ENCODE measurements at places on chromosomes 1 and 21.

- DNase-seq = no peak
Measured at GRCh38 chr1:169316556-169316955, 51.0 kb downstream of the NME7 start.

- no peak for DNase-seq
Measured at GRCh38 chr21:39553331-39553730, 59.4 kb upstream of the B3GALT5 start.

DNA sequence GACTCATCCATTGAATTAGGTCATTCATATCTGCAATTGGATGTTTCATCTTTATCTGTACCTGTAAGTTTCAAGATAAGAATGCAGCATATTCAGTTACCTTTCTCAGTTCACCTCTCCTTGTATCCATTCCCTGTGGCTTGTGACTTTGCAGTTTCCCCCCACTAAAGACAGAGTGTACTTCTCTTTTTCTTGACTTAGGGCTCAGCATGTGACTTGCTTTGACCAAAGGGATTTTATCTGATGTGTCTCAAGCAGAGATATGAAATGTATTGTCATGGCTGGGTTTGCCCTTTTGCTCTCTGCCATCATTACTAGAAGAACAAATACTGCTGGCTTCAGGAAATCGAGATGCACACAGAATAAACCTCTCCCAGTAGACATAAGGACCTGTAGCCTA, 754.8 kb downstream of the ADGRL2 start:
- DNase-seq = no peak

DNA sequence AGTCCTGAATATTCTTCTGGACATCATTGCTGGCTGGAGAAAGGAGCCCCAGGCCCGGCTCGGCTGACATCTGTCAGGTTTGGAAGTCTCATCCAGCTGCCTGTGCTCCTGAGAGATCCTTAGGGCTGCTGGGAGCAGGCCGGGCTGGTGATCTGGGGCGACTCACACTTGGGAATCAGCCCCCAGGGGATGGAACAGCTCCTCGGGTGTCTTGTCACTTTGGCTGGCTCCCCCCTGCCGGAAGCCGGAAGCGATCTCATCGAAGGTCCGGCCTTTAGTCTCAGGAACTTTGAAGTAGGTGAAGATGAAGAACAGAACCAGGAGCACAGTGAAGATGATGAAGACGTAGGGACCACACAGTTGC, 31.8 kb downstream of the SLC2A1 start:
- DNase-seq = no peak

DNA sequence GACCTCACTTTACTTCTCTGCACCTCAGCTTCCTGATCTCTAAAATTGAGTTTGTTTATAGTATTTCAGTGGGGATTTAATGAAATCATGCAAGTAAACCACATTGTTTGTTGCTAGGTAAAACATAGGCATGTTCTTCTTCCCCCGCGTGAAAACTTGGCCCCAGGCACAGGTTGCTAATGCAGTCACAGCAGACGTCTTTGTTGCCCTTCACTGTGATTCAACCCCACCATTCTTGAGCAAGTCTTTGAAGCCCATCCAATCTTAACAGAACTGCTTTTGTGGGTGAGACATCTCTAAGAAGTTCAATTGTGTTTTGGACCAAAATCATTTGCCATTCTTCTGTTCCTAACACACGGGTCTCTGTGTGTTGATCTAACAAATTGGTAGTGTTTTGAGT, 185.5 kb downstream of the ZNF281 start:
- DNase-seq = no peak

- no peak for DNase-seq
Measured at GRCh38 chr1:116375887-116376728, 3.1 kb downstream of the ATP1A1 start.

DNA sequence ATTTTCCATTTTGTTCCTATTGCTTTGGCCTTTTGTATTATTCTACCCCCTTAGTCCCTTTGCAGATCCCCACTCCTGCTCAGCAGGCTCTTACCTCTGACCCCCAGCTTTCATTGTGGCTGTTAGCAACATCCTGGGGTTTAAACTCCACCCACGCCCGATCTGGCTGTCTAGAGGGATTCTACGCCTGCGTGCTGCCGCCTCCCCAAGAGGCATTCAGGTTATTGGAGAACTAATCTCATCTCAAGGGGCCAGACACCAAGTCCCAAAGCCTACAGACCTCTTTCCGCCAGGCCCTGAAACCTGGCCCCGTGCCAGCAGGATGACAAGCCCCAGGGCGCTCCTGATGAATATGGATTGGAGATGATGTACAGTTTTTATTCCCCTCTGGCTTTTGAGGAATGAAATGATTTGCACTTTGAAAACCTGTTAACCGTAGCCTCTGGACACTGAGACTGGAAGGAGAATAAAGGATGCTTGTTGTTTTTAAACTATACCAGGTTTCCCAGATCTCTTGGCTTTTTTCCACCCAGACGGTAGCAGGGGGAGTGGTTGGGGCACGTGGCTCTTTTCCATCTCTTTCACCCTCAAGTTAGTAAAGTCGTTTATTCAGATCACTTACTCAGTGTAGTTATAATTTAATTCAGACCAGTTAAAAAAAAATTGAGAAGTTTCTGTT, 14.5 kb upstream of the IKBKE start:
- no peak for DNase-seq

GRCh38 chr1:97489834-97490233, 431.0 kb downstream of the DPYD start:
- no peak for DNase-seq

Measured in stimulated activated CD8-positive, alpha-beta memory T cell treated with anti-CD3 and anti-CD28 coated beads, Interleukin-4, amount 100 ng/mL, for 1 hour (primary cell).